Posterior vena cava (tissue), 2 donors: ENCODE measurements at places on chromosomes 3 and 15.
A peak's percentile ranks its signal among the peaks of the same experiment; 100 is the strongest.

GRCh38 chr3:49867871-49868321 is 1.8 kb downstream of the CAMKV start:
- DNase-seq = no peak

DNA sequence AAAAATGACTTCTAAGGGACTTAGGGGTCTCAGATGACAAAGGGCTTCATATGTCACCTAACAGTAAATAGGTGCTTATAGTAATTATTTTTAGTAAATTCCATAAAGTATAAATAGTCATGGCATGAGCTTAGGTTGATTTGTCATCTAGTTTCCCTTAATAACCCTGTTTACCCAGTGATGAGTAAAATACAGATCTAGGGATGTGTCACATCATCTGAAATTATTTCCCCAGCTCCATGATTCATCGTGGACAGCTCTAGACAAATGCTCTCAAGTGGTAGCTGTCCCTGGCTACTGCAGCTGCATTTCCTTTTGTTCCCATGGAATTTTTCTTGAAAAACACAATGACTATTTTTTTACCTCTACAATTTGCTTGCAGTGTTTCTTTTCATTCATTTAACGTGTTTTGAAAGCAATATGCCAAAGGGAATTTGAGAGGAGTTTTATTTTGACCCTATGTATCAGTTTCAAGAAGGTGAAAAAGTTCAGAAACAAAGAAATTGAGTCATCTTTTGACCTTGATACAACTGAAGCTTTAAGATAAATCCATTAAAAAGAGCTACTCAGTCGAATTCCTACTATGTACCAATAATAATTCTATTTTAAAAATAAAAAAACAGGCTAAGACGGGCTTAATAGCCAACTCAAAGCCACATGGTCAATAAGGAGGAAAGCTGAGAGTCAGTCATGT is 241.6 kb downstream of the KCNMB2 start:
- no peak for DNase-seq

- no peak for DNase-seq
Observed at GRCh38 chr15:61057376-61057775, 171.7 kb downstream of the RORA start.

GRCh38 chr3:94117729-94118128 is 54.9 kb downstream of the NSUN3 start:
- DNase-seq = no peak

- peak; percentile 87 for DNase-seq
Observed at GRCh38 chr15:25905140-25905539, 42.0 kb upstream of the ATP10A start.

GRCh38 chr3:107962946-107963345 is 127.9 kb downstream of the CD47 start:
- DNase-seq = no peak

- no peak for DNase-seq
Observed at GRCh38 chr15:82263350-82263749, 732 bp downstream of the SAXO2 start.

DNA sequence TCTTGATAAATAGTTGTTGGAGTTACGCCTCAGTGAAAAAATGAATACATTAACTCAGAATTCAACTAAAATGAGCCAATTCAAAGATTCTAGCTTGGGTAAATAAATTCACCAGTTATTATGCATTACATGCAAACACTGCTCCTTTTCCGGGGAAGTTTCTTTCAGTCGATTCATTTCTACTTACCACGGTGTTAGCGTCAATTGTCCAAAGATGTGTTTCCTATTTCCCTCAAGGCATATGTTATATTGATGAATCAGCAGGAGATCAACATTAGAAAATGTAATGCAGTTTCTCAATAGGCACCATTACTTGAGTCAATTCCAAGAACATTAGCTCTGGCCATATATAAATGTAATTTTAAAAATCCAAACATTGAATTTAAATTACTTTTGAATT is 517.7 kb downstream of the OTOL1 start:
- DNase-seq = no peak

- no peak for DNase-seq
Observed at GRCh38 chr3:114362815-114363214, 69.0 kb downstream of the TIGIT start.

DNA sequence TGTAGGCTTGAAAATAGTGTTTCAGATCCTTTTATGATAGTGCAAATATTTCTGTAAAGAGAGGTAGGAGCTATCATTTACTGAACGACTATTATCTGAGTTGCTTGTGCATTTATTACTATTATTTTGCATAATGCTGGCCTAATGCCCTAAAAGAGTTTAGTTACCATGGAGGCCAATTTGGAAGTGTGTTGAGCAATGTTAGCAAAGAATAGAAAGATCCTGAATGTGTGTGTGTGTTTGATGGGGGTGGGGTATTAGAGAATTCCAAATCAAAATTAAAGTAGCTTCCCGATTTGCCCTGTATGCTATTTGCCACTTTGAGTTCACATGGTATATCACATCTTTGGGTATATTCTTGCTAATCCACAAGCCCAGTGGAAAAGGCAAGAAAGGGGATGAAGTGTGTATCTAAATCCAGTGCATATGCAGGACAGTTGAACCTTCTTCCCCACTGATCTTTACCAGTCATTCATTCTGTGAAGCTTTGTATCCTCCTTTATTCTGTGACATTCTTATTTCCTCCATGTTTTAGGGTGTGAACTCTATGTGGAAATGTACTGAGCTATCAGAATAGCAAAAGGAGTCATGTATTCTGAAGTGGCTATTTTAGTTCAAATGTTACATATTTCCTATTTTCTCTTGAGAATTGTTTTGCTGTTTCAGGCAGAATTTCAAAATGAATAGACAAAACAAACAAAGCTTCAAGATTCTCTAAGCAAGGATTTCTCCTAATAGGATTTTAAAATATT is 45.7 kb upstream of the PLSCR5 start:
- no peak for DNase-seq

- DNase-seq = no peak
Observed at GRCh38 chr3:115996420-115997108, 373.3 kb downstream of the GAP43 start.

GRCh38 chr3:143182866-143183664 is 63.5 kb downstream of the CHST2 start:
- DNase-seq = no peak

DNA sequence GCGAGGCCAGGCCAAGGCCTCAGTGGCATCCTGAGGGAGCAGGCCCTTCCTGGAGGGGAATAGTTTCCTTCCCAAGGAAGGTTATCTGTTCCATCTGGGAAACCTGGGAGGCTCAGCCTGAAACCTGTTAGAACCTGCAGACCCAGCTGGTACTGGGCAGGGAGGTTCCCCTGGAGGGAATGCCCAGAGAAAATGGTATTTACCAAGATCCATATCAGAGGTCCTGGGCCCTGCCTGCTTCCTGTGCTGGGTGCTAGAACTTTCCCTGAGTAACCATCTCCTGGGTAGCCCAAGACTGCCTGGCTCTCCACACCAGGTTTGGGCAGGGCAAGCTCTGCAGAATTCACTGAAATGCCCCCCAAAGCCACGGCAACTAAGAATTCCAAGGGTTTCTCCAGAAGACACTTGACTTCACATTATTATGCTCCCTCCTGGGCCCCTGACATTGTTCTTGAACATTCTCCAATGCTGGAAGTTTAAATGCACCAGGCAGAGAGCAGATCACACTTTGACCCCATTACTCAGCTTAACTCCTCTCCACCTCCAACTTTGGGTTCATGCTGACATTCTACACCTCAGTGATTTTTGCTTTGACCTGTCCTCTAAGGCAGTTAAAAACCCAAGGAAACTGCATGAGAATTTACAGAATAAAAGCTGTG is 2.0 kb downstream of the CA12 start:
- no peak for DNase-seq

- DNase-seq = no peak
Observed at GRCh38 chr3:162443376-162443775, 946.8 kb downstream of the OTOL1 start.

- no peak for DNase-seq
Observed at GRCh38 chr15:59791755-59792154, 102.6 kb upstream of the BNIP2 start.

- DNase-seq = peak; percentile 69
Observed at GRCh38 chr3:58176827-58177489, 33.8 kb downstream of the DNASE1L3 start.

- no peak for DNase-seq
Observed at GRCh38 chr3:45984331-45985312, 11.0 kb downstream of the FYCO1 start.

- DNase-seq = no peak
Observed at GRCh38 chr3:158359339-158359738, 211.7 kb upstream of the MLF1 start.

DNA sequence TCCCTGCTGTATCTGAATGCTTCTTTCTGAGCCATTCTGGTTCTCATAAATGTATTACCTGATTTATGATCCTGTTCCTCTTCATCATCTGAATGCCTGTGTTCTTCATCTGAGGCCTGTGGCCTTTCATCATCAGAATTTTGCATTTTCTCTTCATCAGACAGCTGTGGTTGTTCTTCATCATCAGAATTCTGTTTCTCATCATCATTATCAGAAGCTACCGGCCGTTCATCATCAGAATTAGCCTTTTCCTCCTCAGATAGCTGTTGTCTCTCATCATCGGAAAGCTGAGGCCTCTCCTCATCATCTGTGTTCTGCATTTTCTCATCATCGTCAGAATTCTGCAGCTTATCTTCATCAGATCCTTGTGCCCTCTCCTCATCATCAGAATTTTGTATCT is 5.9 kb downstream of the LEO1 start:
- no peak for DNase-seq

DNA sequence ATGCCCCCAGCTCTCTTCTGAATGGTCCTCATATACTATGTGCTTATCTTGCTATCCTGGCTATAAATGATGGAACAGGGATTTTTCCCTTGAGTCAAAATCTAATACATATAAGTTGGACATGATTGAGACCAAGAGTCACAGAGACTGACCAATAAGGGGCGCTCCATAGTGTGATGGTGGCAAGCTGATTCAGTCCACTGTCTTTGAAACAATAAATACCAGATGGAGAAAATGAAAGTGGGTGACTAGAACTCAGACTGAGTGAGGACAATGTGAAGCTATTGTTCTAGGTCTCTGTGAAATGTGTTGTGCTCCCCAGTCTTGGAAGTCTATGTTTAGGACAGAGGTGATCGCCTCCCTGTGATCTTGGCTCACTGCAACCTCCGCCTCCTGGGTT is 10.6 kb upstream of the FSTL1 start:
- DNase-seq = no peak

GRCh38 chr3:76456322-76456721 is 583.6 kb upstream of the ROBO2 start:
- no peak for DNase-seq

DNA sequence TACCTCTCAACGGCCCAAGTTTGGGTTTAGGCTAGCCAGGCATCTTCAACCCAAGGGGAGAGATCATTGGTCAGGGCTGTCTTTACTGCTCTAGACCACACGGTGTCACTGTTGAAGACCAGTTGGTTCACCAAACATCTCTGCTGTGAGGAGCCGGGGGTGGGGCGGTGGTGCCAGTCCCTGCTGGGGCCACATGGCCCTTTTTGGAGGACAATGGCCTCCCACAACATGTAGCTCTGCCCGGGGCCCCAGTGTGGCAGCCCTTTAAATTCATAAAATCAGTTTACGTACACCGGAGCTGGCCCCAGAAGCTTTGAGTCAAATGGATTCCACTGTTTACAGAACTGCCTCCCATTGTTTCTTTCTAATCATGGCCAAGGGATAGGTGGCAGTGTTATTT is 19.1 kb upstream of the TM4SF18 start:
- peak; percentile 84 for DNase-seq

DNA sequence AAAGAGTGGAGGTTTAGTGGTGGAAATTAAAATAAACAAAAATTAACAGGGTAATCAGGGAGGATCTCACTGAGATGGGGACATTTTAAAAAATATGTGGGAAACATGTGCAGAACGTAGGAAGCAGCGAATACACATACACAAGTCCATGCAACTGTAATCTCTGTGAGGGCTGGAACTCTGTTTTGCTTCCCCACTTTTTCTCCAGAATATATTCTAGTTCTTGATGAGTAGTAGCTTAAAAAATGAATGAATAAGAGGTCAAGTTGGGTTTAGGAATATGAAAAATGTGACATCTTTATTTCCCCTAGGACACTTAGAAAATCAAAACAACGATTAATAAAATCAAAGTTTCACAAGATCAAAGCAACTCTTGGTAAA is 312.2 kb upstream of the ZNF717 start:
- DNase-seq = no peak
